ENCODE measurements at places on chromosomes 1 and 21.

DNA sequence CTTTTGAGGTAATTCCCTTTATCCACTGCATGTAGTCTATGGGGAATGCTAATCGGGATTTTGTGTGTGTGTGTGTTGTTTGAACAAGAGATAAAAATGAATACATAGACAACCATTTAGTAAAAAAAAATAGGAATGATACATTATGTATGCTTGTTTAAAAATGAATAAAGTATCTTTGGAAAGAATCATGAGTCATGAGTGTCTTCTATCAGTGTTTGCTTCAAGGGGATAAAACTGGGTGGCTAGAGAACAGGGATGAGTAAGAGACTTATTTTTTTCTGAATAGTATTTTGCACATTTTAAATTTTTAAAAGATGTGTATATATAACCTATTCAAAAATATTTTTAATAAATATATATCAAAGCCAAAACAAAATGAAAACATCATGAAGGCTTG lies 839.4 kb upstream of the ADGRL4 start:
- DNase-seq, result peak; percentile 23

DNA sequence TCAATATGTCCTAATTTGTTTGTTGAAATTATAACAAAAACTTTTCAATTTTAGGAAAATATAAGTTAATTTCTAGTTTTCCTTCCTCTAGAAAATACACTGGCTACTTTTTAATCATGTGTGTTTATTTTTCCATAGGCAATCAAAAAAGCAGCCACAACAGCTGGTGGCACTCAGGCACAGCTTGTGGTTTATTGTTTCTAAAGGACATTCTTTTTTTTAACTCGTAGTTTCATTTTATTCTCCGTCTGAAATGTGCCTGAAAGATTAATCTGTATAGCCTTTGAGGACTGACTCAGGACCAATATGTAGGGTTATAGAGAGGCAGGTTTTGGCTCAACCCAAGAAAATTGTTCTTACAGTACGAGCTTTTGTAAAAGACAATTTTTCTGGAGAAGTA lies 20.7 kb upstream of the STX12 start:
- DNase-seq, result no peak

DNA sequence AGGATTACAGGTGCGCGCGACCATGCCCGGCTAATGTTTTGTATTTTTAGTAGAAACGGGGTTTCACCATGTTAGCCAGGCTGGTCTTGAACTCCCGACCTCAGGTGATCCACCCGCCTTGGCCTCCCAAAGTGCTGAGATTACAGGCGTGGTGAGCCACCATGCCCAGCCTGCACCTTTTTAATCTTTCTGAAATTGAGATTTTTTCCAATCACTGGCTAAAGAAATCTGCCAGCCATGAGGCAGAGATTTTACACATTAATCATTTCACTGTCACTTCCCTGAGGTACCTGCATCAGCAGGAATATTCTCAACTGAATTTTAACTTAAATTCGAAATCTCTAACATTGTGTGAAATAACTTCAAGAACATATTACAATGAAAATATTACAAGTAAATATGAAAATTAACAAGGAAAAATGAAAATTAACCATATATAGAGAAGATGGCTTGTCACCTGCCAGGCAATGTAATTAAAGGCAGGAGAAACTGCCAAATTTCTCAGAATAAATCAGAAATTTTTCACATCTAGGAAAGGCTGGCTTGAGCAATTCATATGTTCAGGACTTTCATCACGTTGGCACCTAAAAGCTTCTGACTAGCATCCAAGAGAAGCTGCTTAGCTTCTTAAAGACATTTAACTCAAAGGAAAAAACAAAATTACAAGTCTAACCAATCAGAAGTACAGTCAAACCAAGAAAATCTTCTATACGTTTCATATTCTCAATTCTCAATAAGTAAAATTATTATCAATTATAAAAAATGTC lies 5.9 kb downstream of the ANKRD13C start:
- DNase-seq, result no peak

DNA sequence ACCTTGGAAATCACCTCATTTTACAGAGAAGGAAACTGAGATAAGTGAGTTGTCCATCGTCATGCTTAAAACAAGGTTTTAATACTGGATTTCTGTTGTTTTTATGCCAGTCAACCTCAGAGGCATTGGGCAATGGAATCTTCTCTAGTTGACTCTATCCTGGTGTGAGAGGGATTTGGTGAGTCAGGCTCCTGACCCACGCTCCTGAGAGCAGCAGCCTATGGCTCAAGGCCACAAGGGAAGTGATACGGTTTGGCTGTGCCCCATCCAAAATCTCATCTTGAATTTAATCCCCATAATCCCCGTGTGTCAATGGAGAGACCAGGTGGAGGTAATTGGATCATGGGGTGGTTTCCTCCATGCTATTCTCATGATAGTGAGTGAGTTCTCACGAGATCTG lies 90.1 kb downstream of the TLR5 start:
- peak; percentile 51 for DNase-seq

- no peak for DNase-seq
Measured at GRCh38 chr1:42150651-42151050, 2.6 kb upstream of the GUCA2B start.

DNA sequence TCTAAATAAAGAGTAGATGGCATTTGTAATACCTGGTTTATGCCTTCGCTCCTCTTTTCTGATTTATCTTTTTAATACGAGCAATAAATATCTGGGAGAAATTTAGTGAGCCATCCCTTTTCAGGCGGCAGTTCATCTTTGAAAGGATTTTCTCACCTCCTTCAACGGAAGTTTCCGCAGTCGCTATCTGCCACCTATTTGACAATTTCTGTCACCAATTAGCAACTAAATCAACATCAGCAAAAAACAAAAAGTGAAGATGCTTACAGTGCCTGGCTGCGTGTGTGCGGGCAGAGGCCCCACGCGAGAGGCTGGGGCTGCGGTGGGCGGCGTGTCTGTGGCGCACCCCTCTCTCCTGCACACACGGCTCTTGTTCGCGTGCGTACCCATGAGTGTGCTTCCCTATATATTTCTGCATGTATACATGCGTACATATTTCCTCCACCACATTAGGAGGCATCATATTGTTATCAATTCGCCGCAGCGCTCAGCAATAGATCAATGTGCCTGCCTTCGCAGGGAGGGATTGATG lies 117.3 kb upstream of the BARHL2 start:
- no peak for DNase-seq

- DNase-seq, result no peak
Measured at GRCh38 chr1:6497867-6498575, 6.6 kb upstream of the PLEKHG5 start.

GRCh38 chr1:114503916-114504422 lies 7.0 kb downstream of the TRIM33 start:
- no peak for DNase-seq

GRCh38 chr1:43703836-43704235 lies 3.5 kb upstream of the ST3GAL3 start:
- DNase-seq, result peak; percentile 21

Measured in epithelial cell of esophagus (primary cell).